Activated B cell treated with CpG ODN at 0.5 μM for 24 hours (primary cell): ENCODE measurements at places on chromosomes 16 and 17.

- DNase-seq, result no peak
Observed at GRCh38 chr17:28947639-28948038, 3.7 kb downstream of the PHF12 start.

DNA sequence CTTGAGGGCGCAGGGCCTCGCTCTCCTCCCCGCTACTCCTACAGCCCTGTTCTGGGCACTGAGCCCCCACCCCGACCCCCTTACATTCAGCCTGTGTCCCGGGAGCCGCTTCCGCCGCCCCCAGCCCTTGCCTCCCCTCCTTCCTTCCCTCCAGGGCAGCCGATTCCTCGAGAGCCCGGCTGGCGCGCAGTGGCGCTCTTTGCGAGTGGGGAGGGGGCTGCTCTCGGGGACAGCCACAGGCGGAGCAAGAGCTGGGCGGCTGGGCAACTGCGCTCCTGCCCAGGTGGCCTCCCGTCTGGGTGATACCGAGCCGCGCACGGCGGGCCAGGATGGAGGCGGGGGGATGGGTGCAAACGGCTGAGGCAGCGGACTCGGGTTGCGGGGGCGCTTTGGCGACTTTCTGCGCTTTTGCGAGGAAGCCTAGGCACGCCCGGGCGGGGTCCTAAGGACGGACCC lies 1.2 kb downstream of the MMP15 start:
- no peak for DNase-seq

DNA sequence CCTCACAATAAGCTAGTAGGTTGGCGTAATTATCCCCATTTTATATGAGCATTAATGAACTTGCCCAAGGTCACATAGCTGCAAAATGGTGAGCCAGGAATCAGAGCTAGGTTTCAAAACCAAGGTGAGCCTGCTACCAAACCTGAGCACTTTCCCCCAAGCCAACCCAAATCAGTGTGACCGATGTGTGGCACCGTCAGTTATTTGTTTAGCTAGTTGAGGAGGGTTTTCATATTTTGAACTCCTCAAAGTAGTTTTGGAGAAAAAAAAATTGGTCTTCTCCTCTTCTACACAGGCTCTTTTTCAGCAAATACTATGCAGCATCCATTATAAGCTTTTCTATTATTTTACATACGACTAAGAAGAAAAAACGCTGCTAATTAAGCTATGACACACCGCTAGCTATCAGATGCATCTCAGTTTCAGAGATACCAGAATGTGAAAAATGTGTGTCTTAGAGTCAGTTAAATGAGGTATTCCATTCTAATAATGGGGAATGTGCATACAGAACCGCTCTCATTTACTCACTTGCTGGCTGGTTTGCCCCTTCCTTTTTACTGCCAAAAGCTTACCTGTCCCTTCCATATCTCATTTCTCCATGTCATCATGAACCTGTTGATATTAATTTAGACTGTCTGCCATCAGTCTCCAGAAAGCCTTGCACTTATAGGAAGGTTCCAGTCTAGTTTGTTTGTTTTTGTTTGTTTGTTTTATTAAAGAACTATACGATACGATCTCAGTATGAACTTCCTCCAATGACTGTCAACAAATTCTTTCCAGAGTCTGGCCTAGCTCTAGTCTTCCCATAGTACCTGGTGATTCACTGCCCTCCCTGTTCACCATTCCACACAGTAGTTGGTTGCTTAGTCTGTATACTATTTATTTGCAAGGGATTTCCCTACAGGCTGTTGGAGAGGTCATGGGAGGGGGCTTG lies 2.2 kb upstream of the TBX4 start:
- no peak for DNase-seq

DNA sequence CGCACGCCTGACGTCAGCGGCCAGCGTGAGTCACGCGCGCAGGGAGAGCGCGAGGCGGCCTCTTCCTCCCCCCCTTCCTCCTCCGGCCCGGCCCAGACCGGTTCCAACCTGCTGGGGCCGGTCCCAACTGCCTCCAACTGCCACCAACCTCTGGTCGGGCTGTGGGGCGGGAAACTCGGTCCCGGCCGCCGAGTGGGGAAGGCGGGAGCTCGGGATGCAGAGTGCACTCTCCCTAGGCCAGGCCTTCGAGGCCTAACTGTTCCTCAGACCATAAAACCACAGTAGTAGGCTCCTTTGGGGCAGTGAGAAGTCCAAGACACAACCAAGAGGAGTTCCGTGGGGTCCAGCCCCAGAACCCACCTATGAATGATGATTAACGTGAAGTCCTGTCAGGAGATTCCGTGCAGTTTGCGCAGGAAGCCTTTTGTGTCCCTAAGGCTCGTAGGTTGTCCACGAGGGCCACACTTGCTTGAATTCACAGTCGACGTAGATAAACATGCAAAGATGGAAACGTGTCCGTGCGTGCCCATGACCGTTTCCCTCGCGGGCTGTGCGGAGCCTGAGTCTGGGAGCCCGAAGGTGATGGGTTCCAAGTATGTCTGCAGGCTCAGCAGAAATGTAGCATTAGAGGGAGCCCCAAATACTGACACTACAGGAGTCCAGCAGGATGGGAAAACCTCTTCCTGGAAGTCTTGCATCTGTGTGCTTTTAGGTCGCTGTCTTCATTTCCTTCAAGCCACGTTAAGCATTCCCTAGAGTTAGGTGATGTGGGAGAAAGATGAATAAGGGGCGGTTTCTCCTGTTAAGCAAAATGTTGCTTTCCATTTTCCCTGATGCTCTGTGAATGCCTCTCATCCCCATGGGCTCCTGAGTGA lies 647 bp downstream of the UNK start:
- peak; percentile 86 for DNase-seq

GRCh38 chr16:58461056-58461455 lies 38.9 kb upstream of the NDRG4 start:
- DNase-seq, result no peak

- DNase-seq, result no peak
Observed at GRCh38 chr16:79988089-79988488, 387.6 kb upstream of the MAF start.

DNA sequence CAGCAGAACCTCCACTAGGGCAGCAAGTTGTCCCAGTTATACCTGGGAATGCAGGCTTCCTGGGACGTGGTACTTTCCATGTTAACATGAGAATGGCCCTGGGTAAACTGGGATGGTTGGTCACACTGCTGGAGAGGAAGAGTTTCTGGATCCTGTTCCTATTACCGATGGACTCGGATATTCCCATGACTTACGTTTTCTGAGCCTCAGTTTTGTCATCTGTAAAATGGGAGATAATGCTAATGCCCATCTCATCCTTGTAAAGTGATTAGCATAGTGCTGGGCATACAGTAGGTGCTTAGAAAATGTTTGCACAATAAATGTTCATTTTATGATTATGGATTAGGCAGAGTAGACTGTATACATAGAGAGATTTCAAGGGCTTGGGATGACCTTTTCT lies 280.9 kb upstream of the EEF2KMT start:
- no peak for DNase-seq
